ENCODE measurements at places on chromosomes 4 and X. TPM values are rescaled to one million over a fixed set of nuclear protein-coding genes. Genes with fewer than 3 reads are reported as not detected.

Gene ZNF81
- 13.9 TPM for total RNA-seq

Gene MND1
- 3.7 TPM for total RNA-seq

Gene CXCL13
- not detected for total RNA-seq

Gene UCHL1
- total RNA-seq, result 1,154 TPM

Gene TMSB15C
- total RNA-seq, result 43.2 TPM

Gene NAA11
- total RNA-seq, result not detected

Gene NCAPG
- 5.7 TPM for total RNA-seq

Gene BCOR
- total RNA-seq, result 26.5 TPM

Gene BEND2
- not detected for total RNA-seq

Gene G6PD
- total RNA-seq, result 16.3 TPM

Gene NPY1R
- total RNA-seq, result 179 TPM

Gene TMEM164
- 6.9 TPM for total RNA-seq
